8988T (cell line): ENCODE measurements at places on chromosomes 2 and 18.

DNA sequence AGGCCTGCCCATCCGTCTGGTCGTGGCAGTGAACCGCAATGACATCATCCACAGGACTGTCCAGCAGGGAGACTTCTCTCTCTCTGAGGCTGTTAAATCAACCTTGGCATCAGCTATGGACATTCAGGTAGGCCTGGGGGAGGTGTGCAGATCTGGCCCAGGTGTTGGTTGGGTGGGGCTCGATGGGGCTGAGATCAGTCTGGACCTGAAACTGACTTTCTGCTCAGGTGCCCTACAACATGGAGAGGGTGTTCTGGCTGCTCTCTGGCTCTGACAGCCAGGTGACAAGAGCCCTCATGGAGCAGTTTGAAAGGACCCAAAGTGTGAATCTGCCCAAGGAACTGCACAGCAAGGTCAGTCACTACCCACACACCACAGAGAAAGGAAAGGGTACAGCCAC lies 12.6 kb downstream of the THNSL2 start:
- no peak for DNase-seq

DNA sequence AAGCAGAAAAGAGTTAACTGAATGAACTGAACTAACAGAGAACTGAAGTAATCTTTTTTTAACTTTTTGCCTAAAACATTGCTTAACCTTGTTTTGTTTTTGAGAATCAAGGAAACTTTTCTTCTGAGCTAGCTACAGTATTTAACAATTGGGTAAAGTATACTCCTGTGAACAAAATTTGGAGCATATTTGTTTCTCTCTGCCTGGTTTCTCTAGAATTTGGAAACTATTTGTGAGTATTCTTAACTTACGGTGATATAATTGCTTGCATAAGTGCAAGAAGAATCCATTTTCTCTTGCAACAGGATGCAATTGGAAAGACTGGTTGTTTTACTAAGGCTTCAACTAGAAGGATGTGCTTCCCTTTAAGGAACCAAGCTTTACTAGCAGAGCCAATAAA lies 65.9 kb upstream of the FAM98A start:
- no peak for DNase-seq

- DNase-seq: no peak
These were observed 39.6 kb downstream of the RAB3GAP1 start for GRCh38 chr2:135091681-135092080.

- no peak for DNase-seq
These were observed 100.2 kb downstream of the PID1 start for GRCh38 chr2:229170916-229171315.

DNA sequence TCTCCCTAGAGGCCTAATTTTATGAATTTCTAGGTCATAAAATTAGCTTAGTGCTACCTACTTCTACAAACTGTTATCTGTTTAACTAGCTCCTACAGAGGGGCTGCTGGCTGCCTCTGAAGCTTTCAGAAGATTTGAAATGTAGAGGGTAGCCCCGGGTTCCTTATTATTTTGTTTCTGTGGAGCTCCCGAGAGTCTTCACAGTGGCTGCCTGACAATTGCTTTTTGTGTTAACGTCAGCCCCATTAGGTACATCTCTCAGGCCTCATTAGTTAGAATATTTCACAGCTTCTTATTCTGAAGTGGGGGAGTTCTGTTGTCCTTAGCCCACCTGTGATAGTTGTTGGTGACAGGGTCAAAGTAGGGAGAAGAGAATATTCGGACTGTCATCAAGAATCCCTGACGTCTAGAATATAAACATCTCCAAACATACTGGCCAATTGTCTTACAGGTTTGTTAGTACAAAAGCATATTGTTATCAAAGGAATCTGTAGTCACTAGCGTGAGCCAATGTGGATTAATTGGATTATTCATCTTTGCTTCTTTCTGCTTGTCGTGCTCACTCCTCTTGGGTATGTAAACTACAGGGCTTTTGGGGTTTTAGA lies 77.5 kb downstream of the DIS3L2 start:
- no peak for DNase-seq

- no peak for DNase-seq
These were observed 98.9 kb upstream of the ZFP36L2 start for GRCh38 chr2:43325107-43325811.

DNA sequence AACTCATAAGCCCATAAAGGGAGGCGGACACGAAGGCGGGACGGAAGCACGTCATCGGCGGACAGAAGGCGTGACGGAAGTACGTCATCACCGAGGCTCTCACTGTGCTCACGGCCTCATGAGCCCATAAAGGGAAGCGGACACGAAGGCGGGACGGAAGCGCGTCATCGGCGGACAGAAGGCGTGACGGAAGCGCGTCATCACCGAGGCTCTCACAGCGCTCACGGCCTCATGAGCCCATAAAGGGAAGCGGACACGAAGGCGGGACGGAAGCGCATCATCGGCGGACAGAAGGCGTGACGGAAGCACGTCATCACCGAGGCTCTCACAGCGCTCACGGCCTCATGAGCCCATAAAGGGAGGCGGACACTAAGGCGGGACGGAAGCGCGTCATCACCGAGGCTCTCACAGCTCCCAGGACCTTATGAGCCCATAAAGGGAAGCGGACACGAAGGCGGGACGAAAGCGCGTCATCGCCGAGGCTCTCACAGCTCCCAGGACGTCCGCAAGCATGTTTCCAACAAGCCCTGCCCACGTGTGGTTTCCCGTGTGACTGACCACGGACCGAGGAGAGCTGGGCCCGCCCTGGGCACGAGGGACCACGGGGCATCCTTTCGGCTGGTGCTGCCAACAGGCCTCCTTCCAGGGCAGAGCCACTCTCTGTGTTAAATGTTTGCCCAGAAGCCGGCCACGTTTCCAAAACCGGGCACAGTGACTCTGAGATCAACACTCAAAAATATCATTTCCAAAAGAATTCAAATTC lies 182.7 kb upstream of the SALL3 start:
- DNase-seq: no peak

DNA sequence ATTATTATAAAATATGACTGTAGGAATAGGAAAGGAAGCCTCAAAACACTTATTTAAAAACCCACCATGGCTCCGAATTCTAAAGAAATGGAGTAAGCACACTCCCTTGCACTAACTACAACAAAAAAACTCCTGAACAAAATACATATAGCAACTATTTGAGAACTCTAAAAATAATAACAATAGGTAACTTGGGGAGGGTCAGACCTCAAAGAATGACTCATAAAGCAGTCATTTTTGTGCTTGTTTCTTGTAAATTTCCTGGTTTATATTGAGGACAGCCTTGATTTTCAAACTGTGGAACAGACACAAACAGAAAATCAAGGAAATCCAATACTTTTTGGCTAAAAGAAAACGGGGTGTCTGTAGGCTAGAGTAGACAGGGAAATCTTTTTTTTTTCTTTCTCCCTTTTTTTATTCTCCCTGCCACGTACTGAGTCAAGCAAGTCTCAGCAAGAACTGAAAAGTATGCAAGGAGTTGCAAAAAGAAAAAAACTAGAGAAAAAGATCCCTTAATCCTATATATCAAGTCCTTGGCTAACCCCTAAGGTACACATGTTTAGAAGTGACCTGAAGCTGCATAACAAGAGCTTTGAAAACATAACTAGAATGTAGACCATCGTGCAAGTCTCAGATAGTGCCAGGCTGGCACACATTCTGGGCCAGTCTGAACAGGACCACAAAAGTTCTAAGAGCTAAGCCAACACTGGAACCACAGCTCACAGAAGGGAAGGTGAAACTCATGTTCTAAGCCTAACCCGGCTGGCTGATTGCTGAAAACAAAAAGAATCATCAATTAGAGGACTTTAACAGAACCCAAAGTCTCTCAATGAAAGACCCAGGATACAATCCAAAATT lies 403.1 kb upstream of the LYPD1 start:
- DNase-seq: no peak

DNA sequence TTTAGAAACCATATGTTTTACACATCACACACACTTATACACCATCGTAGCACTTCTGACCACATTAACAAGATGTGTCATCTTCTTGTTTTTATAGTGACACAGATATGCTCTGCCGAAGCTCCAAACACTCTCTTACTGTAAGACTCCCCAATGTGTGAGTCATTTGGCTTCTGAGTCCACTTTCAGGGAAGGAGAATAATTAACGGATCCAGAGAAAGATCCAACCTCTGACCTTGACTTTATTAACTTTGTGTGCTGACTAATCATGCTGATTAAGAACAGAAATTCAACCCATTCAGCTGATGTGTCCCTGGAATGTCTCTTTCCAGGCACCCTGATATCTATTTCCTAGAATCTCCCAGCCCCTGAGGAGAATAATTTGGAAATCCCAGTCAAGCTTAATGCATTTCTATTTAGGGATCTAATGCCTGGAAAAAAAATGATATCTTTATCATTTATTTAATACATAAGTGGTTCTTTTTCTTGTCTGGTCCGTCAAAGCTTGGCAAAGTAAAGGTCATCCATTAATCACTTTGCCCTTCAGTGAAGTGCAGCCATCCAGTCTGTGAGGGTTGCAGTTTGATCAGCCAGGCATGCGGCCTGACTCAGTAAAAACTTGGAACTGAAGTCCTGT lies 615.8 kb upstream of the SYT4 start:
- no peak for DNase-seq

- no peak for DNase-seq
These were observed 148.4 kb downstream of the HDAC4 start for GRCh38 chr2:239252393-239252792.

DNA sequence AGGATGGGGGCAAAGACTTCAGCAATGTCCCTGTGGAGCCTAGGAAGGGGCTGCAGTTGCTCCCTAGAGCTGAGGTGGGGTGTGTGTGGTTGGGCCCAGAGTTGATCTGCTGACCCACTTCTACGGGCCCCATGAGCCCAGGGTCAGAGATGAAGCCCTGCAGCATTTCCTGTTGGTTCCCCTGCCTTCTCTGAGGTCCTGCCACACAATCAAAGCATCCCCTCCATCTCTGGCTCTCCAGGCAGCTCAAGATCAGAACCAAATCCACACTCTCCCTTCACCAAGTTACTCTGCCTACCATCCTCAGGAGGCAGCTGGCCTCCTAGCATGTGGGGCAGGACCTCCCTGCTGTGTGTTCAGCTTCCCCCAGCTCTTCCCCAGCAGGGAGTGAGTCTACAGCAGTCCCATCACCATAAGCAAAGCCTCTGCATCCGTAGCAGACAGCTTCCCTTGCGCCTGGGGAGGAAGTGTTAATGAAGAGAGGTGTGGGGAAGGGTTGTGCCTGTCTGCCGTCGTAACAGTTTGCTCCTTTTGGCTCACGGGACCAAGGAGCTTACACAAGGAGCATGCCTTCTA lies 26.9 kb downstream of the TMEM247 start:
- DNase-seq: no peak

GRCh38 chr2:187614756-187615155 lies 60.5 kb upstream of the TFPI start:
- DNase-seq: no peak

GRCh38 chr2:120914839-120915521 lies 179.3 kb downstream of the GLI2 start:
- DNase-seq: peak; percentile 80
